ENCODE measurements at places on chromosomes 12 and 14.

- DNase-seq, result no peak
Observed at GRCh38 chr12:81181691-81182090, 103.8 kb downstream of the ACSS3 start.

GRCh38 chr12:114848666-114849065 lies 164.7 kb upstream of the TBX3 start:
- peak; percentile 96 for DNase-seq

- no peak for DNase-seq
Observed at GRCh38 chr12:27347779-27348178, 15.1 kb downstream of the BMAL2 start.

DNA sequence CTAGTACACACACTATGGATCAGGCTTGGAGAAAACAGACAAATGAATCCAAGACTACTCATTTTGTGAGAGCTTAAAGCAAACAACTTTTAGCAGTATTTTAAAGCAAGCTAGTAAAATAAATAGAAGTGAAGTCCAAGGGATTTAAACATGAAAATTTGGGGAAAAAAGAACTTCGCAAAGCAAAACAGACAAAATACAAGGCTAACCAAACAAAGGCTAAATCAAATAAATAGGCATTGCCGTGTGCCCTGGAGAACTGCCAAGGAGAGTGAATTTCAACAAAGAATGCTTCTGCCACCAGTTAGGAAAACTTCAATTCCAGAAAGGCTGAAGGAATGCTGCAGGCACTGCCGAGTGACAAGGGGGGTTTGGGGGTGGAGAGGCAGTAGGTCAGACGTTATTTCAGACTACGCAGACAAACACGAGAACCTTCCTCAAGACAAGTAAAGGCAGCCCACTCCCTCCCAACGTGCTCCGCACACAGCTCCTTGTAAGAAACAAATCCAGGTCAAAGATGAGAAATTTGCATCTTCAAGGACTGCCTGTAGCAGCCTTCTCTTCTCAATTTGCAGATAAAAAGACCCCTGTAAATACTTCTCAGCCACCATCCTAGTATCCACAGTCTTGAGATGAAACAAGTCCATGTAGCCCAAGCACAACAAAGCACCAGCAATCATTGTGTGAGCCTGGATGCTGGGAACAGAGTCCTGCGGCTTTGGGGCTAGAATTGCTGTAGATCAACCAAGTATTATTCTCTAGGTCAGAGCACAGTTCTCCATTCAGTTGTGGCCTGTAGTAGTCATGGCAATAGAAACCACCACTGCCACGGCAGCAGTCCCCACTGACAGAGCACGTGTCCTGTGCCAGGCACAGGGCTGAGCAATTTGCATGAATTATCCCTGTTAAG lies 43.3 kb downstream of the EFCAB11 start:
- peak; percentile 87 for DNase-seq

DNA sequence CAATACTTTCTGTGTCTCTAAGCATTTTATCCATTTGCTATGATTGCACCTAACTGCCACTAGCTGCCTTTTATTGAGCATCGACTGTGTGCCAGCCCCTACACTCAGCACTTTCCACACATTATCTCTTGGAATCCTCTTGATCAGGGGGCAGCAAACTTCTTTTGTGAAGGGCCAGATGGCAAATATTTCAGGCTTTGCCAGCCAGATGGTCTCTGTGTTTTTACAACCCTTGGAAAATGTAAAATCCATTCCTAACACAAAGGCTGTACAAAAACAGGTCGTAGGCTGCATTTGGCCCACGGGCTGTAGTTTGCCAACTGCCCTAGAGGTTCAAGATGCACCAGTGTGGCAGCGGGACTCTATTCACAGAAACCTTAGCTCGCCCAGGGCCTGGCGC lies 19.5 kb downstream of the FOXN4 start:
- no peak for DNase-seq

GRCh38 chr12:115521771-115522409 lies 755.6 kb downstream of the MED13L start:
- no peak for DNase-seq

DNA sequence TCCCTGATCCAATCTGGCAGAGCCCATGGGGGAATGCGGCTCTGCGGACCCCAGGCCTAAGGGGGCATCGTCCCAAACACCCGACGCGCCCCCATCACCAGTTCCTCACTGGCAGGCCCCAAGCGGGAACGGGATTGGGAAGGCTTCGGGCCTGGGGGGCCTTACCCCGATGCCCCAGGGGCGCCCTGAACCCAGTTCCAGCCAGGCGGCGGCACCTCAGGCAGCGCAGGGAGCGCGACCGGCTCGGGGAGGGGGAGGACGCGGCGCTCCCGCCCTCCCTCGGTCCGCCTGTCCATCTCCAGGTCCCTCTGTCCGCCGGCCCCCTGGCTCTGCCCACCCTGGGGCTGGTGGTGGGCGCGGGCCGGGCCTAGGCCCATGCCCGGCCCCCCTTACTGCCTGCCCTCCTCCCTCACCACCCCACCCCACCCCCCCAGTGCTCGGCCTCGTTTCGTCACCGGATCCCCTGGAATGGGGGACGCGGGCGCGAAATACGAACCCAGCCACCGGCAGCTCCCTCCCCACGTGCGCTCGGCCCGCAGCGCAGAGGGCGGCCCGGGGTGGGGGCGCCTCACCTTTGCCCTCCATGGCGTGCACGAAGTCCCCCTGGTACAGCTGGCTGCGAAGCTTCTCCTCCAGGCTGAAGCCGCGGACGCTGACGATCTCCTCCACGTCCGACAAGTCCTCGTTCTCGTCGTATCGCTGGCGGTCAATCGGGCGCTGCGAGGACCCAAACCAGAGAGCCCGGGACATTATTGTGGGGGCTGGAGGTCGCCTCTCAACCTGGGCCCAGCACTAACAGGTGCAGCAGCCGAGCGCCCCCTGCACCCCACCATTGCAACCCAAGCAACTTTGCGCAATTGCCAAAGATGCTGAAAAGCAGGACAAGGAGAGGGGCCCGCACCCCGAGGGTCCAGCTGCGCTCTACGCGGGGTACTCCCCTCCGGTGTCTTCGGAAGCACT lies 2.3 kb downstream of the KDM2B start:
- DNase-seq, result no peak

DNA sequence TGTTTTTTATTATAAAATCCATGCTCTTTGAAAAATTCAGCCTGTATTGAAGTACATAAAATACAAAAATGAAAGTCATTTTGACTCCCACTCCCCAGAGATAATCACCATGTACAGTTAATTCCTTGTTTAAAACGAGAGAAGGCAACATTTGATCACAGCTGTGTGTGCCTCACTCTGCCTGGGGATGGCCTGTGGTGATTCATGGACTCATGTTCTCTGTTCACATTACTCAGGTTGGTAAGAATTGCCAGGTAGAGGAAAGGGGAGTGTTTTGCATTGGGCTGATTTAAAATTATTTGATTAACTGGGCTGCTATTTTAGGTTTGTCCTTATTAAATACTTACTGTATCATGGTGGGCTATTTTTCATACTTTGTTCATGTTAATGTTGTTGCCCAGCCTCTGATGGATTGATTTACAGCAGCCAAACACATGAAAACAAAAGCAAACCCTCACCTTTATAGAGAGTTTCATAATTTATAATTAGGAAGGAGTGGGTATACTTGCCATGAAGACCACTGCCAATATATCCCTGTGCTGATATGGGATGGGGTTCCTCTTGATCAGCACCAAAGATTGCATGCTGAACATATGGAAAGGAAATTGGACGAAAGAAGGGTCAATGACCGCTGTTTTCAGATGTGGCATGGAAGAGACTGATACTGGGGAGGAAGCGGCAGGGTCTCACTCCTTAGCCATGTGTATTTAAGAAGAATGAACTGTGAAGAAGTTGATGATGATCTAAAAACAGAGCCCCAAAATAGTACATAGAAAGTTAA lies 3.0 kb downstream of the ZBTB1 start:
- DNase-seq, result no peak

- DNase-seq, result peak; percentile 6
Observed at GRCh38 chr12:54725233-54725843, 77.2 kb upstream of the DCD start.

DNA sequence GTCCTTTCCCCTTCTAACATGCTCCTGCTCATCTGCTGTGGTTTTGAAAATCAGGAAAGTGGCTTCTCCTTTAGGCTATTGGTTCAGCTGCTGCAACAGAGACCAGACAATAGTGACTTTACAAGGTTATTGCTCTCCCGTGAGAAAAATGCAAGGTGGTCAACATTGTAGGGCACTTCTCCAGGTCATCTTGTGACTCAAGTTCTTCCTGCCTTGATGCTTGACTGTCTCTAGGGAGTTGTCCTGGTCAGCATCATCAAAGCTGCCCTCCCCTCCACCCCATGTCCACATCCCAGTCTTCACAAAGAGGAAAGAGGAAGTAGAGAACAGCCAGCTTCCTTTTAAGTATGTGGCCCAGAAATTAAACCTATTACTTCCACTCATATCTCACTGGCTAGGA lies 3.9 kb upstream of the TMEM63C start:
- no peak for DNase-seq

DNA sequence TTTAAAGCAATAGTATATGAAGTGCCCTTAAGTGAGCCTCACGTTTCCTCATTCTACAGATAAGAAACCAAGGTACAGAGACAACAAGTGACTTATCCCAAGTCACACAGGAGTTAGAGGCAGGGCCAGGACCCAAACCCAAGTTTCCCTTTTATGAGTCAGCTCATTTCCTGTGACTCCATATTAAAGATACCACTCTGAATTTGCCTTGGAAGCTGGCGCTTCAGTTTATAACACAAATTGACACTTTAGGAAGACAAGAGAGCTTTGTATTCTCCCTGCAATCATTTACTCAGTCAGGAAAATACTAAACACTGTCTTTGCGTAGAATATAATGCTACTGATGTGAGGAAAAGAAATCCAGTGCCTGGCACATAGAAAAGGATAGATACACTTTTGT lies 43.2 kb downstream of the MYBPC1 start:
- DNase-seq, result no peak

DNA sequence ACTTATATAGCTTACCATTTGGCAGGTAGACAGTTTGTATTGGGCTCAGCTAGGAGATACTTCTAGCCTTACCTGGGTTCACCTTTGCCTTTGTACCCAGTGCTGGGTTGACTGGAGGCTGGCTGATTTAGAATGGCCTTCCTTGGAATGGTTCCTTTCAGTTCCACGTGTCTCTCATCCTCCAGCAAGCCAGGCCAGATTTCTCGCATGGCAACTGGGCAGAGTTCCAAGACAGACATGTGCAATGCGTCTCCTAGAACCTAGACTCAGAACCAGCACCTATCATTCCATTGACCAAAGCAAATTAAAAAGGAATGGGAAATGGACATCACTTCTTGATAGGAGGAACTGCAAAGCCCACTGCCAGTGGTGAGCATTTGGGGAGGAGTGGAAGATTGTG lies 79.1 kb upstream of the BDKRB2 start:
- peak; percentile 42 for DNase-seq

DNA sequence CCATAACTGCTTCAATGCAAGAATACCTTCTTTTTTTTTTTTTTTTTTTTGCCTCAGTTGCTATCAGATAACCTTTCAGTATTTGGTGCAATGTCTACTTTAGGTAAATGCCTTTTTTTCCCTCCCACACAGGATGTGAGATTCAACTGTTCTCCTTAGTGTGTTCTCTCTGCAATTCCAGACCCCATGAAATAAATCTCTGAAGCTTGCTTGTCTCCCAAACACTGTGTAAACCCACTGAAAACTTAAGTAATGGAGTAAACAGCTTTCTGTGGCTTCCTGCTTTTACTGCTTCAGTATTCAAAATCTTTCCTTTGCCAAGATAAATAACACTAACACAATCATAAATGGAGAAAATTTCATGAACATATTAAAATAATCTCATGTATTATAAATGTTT lies 55.8 kb upstream of the CLEC14A start:
- DNase-seq, result peak; percentile 2

DNA sequence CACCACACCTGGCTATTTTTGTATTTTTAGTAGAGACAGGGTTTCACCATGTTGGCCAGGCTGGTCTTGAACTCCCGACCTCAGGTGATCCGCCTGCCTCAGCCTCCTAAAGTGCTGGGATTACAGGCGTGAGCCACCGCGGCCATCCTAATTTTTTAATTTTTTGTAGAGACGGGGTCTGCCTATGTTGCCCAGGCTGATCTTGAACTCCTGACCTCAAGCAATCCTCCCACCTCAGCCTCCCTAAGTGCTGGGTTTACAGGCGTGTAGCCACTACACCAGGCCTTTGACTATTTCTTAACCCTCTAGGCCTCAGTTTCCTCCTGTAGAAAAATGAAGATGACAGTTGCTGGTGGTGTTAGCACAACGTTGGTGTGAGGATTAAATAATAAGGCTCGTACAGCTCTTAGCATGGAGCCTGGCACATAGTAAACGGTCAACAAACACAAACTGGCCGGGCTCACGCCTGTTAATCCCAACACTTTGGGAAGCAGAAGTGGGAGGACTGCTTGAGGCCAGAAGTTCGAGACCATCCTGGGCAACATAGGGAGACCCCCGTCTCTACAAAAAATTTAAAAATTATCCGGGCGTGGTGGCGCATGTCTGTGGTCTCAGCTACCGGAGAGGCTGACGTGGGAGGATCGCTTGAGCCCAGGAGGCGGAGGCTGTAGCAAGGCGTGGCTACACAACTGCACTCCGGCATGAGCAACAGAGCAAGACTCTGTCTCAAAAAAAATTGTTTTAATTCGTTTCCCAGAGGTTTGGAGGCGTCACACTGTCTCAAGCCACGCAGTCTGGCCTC lies 979 bp downstream of the DDX54 start:
- DNase-seq, result no peak

- no peak for DNase-seq
Observed at GRCh38 chr14:22564463-22564862, 24.6 kb downstream of the DAD1 start.

- DNase-seq, result no peak
Observed at GRCh38 chr14:104788161-104788818, 7.3 kb downstream of the AKT1 start.

DNA sequence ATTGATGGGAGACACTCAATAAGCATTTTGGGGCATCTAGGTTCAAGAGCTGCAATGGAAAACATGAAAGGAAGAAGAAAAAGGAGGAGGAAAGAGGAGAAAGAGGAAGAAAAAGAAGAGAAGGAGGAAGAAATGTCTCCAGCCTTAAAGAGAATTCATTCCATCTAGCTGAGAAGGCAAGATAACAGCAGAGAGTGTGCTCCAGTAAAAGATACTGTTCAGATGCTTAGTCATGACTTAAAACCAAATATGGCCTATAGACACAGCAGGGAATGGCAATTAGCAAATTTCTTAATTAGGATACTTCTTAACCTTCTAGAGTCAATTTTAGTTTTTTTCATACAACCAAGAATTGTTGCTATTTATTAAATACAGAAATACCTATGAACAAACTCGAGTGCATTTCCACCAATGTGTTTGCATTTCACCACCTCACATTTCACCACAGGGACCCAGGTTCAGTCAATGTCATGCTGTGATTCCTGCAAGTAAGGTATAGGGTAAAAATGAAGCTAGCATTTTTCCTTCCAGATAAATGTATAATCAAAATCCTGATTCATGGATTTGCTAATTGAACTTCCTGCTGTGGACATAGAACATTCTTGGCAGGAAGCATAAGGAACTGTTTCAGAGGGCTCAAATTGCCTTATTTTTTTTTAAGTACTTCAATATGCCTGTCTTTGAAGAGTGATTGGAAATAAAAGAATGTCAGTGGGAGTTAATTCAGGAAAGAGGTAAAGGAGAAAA lies 177.8 kb downstream of the RPS29 start:
- no peak for DNase-seq
